ENCODE measurements at places on chromosomes 1 and 21.

GRCh38 chr1:30299393-30299792 lies 424.0 kb downstream of the MATN1 start:
- DNase-seq: no peak

DNA sequence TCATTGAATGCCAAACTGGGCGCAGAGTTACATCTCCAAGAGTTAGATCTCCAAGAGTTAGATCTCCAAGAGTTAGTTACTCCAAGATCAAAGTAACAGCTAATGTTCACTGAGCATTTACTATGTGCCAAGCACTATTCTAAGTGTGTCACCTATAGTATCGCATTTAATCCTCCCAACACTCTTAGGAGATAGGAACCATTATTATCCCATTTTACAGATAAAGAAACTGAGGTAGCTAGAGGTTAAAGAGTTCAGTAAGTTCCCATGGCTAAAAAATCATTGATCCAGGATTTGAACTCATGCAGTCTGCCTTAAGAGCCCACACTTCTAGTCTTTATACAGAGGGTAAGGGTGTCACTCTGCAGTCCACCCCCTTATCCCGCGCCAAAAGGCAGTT lies 1.5 kb upstream of the NAV1 start:
- DNase-seq: no peak

- no peak for DNase-seq
Observed at GRCh38 chr1:70171512-70171911, 33.9 kb downstream of the LRRC40 start.

DNA sequence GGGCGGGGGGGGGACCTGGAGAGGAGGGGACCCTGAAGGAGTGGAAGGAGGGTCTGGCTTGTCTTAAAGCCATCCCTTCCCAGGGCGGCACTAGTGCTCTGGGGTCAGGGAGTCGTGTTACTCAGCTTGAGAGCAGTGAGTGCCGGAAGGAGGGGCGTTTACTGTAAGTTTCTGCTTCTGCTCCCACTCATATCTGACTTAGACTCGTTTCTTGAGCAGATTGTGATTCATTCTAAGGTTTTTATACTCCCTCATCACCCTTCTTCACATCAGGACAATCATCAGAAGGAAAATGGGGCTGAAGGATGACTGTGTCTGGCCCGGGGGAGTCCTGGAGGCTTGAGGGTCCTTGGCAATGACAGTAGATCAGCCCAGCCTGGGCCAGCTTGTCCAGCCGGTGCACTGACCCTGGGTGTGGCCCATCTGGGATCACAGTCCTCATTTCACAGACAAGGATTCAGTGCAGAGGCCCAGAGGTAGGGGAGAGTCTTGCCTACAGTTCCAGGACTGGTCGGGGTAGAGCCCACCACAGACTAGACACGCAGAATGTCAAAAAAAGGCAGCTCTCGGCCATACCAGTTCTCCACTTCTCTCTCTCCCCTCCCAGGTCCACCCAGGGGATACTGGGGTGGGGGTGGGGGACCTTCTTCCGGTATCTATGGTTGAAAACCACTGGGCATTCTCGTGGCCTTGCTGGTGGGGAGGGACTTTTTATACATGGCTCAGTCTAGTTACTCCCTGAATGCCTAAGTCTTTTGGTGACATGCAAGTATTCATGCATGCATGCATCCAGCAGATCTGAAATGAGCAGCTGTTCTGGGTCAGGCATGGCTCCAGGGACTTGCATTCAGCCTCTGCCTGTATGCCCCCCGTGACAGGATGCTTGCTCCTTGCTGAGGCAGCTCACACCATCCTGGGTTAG lies 5.1 kb downstream of the TNFRSF8 start:
- no peak for DNase-seq

All from ACHN (cell line).